ENCODE measurements at places on chromosomes 12 and 14. TPM values are rescaled to one million over a fixed set of nuclear protein-coding genes. Genes with fewer than 3 reads are reported as not detected.

Gene VRTN
- not detected for total RNA-seq

Gene MRPL52
- 27.6 TPM for total RNA-seq

Gene SLC10A1
- not detected for total RNA-seq

Gene LMO3
- total RNA-seq, result not detected

Gene KRT5
- 0.81 TPM for total RNA-seq

Measured in CD4-positive, alpha-beta T cell (primary cell).